ENCODE measurements at places on chromosomes 6 and 20.

DNA sequence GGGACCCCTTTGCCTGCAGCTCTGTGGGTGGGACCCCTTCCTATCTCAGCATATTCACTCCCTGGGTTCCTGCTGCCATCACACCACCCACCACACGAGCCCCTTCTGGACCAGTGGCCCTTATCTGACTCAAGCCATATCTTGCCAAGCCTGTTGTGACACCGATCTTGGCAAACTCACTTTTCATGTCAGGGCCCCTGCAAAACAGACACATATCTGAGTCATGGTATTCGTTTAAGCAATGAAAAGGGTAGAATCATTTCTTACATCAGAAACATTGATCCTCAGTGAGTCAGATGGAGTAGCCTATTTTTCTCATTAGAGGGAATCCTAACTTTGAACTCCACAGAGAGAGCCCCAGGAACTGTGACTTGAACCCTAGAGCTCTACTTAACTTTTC is 10.6 kb downstream of the RAET1E start:
- DNase-seq, result no peak

DNA sequence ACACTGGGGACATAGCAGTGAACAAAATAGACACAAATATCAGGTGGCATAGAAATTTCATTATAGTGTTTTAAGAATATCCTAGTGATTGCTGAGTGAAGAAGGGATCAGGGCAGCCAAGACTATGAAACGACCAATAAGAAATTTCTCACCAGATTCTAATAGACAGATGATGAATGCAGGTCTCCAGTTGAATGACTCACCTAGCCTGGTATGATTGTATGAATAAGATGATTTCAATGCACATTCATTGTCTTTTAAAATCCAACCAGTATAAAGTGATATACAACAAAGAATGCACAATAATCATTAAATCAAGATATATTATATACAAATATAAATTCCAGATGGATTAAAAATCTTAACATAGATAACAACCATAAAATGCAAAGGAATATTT is 124.5 kb upstream of the TENT5A start:
- DNase-seq, result no peak

GRCh38 chr6:69427882-69428281 is 368.9 kb downstream of the LMBRD1 start:
- DNase-seq, result no peak

- no peak for DNase-seq
These were observed 480.9 kb upstream of the MARCKS start for GRCh38 chr6:113375950-113376846.

- DNase-seq, result no peak
These were observed 138.5 kb downstream of the ZDHHC14 start for GRCh38 chr6:157519255-157520116.

DNA sequence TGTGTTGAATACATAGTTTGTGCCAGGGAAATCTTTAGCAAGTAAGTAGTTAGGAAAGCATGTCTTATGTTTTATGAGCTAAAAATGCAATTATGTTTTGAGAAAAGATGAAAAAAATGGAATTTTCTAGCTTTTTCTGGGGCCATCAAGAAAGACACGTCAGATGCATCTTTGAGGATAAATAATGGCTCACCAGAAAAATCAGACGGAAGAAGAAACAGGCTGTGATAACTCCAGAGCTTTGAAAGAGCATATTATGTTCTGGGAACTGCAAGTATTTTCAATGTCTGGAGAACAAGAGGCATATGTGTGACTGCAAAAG is 173.7 kb downstream of the CLVS2 start:
- no peak for DNase-seq

All from Panc1 (cell line).